Tibial nerve (tissue), 4 donors: ENCODE measurements at places on chromosomes 1 and 21.
A peak's percentile ranks its signal among the peaks of the same experiment; 100 is the strongest.

GRCh38 chr1:236120721-236121153, 21.6 kb upstream of the GPR137B start:
- DNase-seq, result no peak

DNA sequence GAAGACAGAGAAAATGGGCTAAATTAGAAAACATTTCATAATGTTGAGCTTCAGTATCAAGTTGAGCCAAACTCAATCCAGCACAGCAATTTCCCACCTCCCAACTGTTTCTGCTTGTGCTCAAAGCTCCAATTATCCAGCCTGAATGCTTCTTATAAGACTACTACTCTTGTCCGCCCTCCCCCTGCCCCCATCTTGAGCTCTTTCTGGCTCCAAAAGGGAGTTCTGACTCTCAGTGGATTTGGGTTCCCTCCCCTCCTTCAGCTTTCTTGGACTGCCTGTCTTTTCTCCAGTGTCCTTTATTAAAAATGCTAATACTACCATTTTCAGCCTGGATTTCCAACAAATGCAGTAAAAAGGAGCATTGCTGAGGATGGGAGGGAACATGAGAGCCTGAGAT, 174.8 kb downstream of the ASTN1 start:
- no peak for DNase-seq

GRCh38 chr1:47569681-47570470, 132.0 kb downstream of the FOXD2 start:
- DNase-seq, result peak; percentile 59

GRCh38 chr1:214285610-214286440, 4.9 kb downstream of the SMYD2 start:
- no peak for DNase-seq

DNA sequence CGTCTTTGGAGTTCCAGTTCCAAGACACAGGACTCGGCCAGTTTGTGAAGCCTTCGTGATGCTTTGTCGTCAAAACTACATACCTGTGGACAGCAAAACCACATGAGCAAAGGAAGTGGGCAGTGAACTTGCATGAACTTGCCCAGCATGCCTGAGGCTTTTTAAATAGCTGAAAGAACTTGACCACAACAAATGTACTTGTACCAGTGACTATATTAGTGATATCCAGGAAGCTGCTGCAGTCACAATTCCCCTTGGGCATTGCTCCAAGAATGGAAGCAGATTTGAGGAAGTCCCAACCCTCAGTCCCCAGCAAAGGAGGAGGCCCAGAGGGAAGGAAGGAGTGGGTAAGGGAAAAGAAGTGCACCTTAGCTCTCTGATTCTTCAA, 2.6 kb downstream of the FUCA1 start:
- peak; percentile 44 for DNase-seq

- DNase-seq, result peak; percentile 35
Measured at GRCh38 chr1:181083842-181084605, 4.5 kb upstream of the IER5 start.

- no peak for DNase-seq
Measured at GRCh38 chr1:163361123-163361934, 39.6 kb downstream of the NUF2 start.

GRCh38 chr21:28212061-28212460, 780.6 kb downstream of the LTN1 start:
- no peak for DNase-seq
